Type B pancreatic cell (in vitro differentiated cells): ENCODE measurements at places on chromosomes 6 and 20. TPM values are rescaled to one million over a fixed set of nuclear protein-coding genes. Genes with fewer than 3 reads are reported as not detected.

DNA sequence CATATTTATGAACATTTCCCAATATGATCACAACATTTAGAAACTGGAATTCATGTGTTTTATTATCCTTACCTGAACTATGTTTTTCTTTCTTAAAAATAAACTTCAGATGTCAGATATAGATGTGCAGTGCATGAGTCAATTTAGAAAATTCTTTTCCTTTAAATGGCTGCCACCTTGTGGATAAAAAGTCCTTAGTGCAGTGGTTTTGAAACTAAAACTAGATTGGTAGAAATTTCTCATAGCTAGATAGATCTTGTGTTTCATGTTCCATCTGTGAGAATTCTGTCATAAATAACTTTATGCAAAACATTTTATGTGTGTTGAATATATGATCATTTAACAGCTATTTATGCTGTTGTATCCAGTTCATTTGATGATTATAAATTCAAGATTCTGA, 134.9 kb downstream of the KLHL32 start:
- H3K36me3 ChIP-seq: no peaks in the 10 kb centered on the region
- no peak overlapping the region for H3K27ac ChIP-seq
- H3K4me3 ChIP-seq: no peak overlapping the region
- no peaks in the 10 kb centered on the region for H3K27me3 ChIP-seq
- no peaks in the 10 kb centered on the region for H3K4me1 ChIP-seq
- DNase-seq: no peak

- H3K27me3 ChIP-seq: no peaks in the 10 kb centered on the region
- H3K36me3 ChIP-seq: peaks cover 8% of the 10 kb centered on the region
- DNase-seq: no peak
- no peak overlapping the region for H3K27ac ChIP-seq
- peaks cover 13% of the 10 kb centered on the region for H3K4me1 ChIP-seq
- no peak overlapping the region for H3K4me3 ChIP-seq
Measured at GRCh38 chr20:18712131-18712530, 101.5 kb upstream of the SCP2D1 start.

The TRIM40 gene
- total RNA-seq: 0.17 TPM in 1 of 2 replicates, not detected in the other

- no peaks in the 10 kb centered on the region for H3K27me3 ChIP-seq
- no peak overlapping the region for H3K4me3 ChIP-seq
- no peaks in the 10 kb centered on the region for H3K4me1 ChIP-seq
- no peak for DNase-seq
Measured at GRCh38 chr6:72035966-72036365, 149.6 kb downstream of the RIMS1 start.

DNA sequence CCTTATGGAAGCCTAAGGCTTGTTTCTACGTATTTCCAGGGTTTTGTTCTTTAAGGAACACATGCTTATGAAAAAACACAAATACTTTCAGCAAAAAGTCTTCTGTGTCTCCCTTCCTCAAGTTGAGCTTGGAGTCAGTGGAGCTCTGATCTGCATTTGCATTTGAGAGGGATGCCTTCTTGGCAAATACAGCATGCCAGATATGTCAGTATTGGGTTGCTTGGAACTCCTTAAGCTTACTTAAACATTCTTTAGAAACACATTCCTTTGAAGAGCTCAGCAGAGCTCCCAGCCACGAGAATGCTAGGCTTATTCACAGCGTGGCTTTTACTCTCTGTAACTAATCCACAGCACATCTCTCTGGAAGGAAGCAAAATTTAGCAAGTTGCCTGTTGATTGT, 68.3 kb downstream of the ANKRD6 start:
- no peak for DNase-seq
- peaks cover 23% of the 10 kb centered on the region for H3K4me1 ChIP-seq
- H3K4me3 ChIP-seq: no peak overlapping the region
- peak overlapping the region; percentile 32 for H3K27ac ChIP-seq
- H3K27me3 ChIP-seq: no peaks in the 10 kb centered on the region

DNA sequence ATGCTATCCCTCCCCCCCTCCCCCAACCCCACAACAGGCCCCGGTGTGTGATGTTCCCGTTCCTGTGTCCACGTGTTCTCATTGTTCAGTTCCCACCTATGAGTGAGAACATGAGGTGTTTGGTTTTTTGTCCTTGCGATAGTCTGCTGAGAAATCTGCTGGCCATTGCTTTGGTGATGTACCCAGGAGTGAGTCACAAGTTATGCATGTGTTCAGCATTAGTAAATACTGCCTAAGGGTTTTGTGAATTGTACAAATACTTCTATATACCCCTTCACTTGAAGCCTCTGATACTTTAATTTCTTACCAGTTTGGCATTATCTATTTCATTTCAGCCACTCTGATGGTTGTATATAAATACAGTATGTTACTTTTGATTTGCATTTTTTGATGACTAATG, 711.3 kb upstream of the GJE1 start:
- no peak for DNase-seq
- no peaks in the 10 kb centered on the region for H3K36me3 ChIP-seq
- no peak overlapping the region for H3K27ac ChIP-seq
- no peaks in the 10 kb centered on the region for H3K4me1 ChIP-seq

The SCRT2 gene
- total RNA-seq: 0.36 TPM in 1 of 2 replicates, not detected in the other

The RHAG gene
- total RNA-seq: not detected in 2 replicates

DNA sequence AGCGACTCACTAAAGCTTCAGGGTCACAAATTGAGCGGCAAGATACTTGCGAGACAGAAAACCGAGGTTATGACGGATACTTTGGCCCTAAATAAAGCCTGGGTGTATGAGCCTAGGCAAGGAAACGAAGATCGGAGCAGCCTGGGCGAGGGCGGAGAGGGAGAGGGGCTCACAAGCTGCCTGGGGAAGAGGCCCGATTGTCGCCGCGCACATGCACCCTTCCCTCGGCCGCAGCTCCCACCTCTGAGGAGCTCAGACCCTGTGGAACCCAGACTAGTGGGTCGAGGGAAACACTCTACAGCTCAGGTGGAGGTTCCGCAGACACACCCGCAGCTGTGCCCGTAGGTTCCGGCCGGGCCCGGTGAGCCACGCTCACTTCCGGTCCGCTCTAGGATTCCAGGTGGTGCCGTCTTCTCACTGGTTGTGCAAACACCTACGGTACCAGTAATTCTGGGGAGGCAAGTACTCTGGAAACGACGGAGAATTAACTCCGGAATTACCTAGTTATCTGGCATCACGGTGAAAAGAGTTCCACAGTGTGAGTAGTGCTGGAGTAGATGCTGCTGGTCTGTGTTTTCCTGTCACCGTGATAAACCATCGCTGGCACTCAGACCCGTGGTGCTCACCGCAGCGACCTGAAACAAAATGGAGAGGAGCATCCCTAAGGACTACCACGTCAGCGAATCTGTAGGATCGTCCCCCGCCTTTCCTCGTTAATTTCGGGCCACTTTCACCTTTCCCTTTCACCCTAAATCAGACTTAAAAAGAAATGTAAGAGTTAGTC, 61.5 kb downstream of the GPX5 start:
- DNase-seq: peak; percentile 80
- peaks cover 4% of the 10 kb centered on the region for H3K27me3 ChIP-seq
- peaks cover 2% of the 10 kb centered on the region for H3K36me3 ChIP-seq
- H3K27ac ChIP-seq: peak overlapping the region; percentile 91
- H3K4me3 ChIP-seq: peak overlapping the region; percentile 98

DNA sequence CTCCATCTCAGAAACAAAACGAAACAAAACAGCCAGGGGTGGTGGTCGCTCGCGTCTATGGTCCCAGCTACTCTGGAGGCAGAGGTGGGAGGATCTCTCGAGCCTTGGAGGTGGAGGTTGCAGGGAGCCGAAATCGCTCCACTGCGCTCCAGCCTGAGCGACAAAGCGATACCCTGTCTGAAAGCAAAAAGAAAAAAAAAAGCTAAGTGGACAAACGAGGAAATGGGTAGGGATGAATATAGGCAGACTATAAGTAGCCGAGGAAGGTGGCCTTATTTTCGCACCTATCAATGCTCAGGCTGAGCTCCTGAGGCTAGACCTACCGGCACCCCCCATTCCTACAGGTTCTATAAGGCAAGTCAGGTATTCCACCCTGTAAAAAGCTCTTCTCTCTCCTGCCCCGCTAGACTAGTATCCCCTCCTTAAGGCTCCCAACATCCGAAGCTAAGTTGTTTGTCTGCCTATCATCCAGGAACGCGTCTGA, 650 bp upstream of the CASP8AP2 start:
- no peak for DNase-seq
- H3K4me1 ChIP-seq: peaks cover 9% of the 10 kb centered on the region
- H3K36me3 ChIP-seq: peaks cover 11% of the 10 kb centered on the region
- H3K27me3 ChIP-seq: no peaks in the 10 kb centered on the region
- H3K27ac ChIP-seq: peak overlapping the region; percentile 96
- H3K4me3 ChIP-seq: peak overlapping the region; percentile 99

GRCh38 chr20:14341801-14342200, 4.4 kb upstream of the FLRT3 start:
- no peak for DNase-seq
- peaks cover 26% of the 10 kb centered on the region for H3K4me1 ChIP-seq
- H3K27me3 ChIP-seq: no peaks in the 10 kb centered on the region

DNA sequence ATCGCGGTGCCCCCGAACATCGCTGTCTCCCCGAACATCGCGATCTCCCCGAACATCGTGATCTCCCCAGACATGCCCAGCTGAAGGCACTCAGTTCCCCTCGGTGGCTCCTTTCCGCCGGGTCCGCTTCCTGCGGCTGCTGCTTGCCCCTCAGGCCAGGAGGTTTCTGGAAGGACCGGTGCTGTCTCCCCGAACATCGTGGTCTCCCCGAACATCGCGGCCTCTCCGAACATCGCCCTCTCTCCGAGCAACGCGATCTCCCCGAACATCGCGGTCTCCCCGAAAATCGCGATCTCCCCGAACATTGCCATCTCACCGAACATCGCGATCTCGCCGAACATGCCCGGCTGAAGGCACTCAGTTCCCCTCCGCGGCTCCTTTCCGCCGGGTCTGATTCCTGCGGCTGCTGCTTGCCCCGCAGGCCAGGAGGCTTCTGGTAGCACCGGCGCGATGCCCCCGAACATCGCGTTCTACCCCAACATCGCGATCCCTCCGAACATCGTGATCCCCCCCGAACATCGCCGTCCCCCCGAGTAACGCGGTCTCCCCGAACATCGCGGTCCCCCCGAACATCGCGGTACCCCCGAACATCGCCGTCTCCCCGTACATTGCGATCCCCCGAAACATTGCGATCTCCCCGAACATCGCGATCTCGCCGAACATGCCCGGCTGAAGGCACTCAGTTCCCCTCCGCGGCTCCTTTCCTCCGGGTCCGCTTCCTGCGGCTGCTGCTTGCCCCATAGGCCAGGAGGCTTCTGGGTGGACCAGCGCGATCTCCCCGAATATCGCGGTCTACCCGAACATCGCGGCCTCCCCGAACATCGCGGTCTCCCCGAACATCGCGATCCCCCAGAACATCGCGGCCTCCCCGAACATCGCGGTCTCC, 808 bp downstream of the ULBP1 start:
- peaks cover 16% of the 10 kb centered on the region for H3K4me1 ChIP-seq
- peaks cover 4% of the 10 kb centered on the region for H3K36me3 ChIP-seq
- peak overlapping the region; percentile 98 for H3K27ac ChIP-seq
- peak overlapping the region; percentile 95 for H3K4me3 ChIP-seq

DNA sequence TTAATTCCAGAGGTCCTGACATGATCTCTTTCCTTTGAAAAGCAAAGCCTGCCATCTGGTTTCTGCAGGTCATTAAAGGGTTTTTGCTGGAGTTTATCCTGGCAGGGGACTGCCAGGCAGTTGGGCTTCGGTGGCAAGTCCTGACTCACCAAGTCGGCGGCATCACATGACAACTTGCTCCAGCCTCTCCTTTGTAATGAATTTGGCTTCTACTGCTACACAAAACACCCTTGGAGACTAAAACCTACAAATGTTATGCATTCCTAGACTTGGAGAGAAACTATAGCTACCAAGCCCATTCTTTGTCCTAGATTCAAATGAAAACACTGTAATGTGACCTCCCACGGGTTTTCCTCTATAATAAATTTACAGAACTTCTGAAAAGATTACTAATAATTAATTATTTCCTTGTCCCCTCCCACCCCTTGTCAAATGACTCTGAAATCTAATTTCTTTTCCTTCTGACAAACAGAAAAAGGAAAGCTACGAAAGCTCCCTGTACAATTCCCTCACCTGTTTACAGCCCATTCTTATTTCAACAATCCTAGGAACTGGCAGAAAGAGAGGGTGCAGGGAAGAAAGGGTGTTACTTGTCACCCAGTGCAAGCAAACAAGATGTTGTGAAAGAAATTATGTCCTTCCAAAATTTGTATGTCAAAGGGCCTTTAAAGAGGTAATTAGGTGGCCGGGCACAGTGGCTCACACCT, 62.9 kb downstream of the QRSL1 start:
- DNase-seq: no peak
- peak overlapping the region; percentile 61 for H3K4me3 ChIP-seq
- no peaks in the 10 kb centered on the region for H3K27me3 ChIP-seq
- peak overlapping the region; percentile 91 for H3K27ac ChIP-seq
- H3K36me3 ChIP-seq: no peaks in the 10 kb centered on the region
- H3K4me1 ChIP-seq: peaks cover 26% of the 10 kb centered on the region

DNA sequence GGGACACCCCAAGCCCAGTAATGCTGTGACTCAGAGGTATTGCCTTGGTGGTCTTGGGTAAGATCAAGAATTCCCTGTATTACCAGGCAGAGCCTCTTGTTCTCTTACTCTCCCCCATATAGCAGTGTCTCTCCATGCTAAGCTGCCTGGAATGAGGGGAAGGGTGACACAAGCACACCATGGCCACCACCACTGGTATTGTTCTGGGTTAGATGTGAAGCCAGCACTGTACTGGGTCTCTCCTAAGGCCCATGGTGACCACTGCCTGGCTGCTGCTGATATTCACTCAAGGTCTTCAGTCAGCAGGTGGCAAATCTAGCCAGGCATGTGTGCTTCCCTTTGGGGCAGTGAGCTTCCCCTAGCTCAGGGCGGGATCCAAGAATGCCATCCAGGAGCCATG, 36.5 kb downstream of the TAF11 start:
- H3K4me1 ChIP-seq: no peaks in the 10 kb centered on the region
- H3K4me3 ChIP-seq: no peak overlapping the region
- H3K27ac ChIP-seq: no peak overlapping the region
- no peak for DNase-seq
- no peaks in the 10 kb centered on the region for H3K27me3 ChIP-seq

The ASIP gene
- 1.1 TPM in 1 of 2 replicates, not detected in the other for total RNA-seq

- H3K36me3 ChIP-seq: peaks cover 5% of the 10 kb centered on the region
Measured at GRCh38 chr20:23832775-23833513, 6.4 kb upstream of the CST2 start.

DNA sequence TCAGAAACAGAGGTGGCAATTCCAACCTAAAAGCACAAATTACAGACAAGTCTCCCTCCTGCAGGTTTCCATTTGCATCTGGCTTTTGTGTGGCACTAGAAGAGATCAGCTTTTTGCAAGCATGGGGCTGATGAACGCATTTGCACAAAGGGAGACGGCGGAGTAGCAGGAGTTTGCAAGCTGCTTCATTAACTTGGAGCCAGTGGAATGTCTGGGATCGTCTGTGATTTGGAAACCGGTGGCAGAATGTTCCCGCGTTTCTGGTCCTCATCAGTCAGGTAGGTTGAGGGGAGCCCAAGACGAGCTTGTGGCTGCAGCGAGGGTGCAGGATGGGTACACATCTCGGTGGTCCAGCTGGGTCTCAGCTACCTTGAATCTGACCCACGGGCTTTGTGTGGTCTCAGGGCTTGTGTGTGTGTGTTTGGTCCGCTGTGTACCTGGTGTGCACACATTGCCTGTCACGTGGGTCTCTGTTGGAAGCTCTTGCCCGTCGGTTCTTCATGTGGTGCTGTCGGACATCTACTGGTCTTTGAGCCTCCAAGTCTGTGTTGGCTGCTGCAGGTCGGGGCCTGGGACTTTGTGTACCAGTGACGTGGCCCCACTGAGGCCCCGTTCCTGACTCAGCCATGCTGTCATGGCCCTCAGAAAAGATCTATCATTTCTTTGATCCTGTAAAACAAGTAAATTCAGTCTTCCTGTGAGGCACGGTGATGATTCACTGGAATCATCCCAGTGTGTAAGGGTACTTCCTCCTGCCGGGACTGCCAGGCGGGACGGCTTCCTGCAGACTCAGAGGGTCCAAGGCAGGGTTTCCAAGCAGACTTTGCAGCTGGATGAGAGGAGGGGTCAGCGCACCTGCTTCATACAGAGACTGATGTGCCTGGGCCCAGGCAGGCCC, 12.4 kb upstream of the MYT1 start:
- peak overlapping the region; percentile 76 for H3K4me3 ChIP-seq
- no peaks in the 10 kb centered on the region for H3K36me3 ChIP-seq
- H3K4me1 ChIP-seq: peaks cover 14% of the 10 kb centered on the region
- peak overlapping the region; percentile 92 for H3K27ac ChIP-seq
